AML-193 (cell line): ENCODE measurements at places on chromosomes 6 and 20.

- no peak for DNase-seq
Observed at GRCh38 chr20:50713657-50714101, 17.7 kb upstream of the PARD6B start.

DNA sequence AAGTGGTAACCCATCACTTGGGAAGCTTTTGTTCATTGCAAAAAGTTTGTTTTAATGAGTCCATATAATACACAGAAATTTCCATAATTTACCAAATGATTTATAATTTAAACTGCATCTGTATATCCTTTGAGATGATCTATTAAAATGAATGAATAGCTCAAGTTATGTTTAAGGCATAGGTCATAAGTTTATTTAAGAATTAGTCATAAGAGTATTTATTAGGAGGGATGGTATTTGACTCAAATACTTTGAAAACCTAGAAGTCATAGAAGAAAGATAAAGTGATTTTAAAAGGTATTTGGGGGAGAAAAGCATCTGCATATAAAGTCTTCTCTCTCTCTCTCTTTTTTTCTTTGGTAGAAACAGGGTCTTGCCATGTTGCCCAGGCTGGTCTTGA is 388.5 kb downstream of the CDKAL1 start:
- no peak for DNase-seq

- no peak for DNase-seq
Observed at GRCh38 chr6:22247916-22248482, 48.8 kb downstream of the PRL start.

GRCh38 chr20:17417225-17417624 is 114.0 kb downstream of the BFSP1 start:
- no peak for DNase-seq

DNA sequence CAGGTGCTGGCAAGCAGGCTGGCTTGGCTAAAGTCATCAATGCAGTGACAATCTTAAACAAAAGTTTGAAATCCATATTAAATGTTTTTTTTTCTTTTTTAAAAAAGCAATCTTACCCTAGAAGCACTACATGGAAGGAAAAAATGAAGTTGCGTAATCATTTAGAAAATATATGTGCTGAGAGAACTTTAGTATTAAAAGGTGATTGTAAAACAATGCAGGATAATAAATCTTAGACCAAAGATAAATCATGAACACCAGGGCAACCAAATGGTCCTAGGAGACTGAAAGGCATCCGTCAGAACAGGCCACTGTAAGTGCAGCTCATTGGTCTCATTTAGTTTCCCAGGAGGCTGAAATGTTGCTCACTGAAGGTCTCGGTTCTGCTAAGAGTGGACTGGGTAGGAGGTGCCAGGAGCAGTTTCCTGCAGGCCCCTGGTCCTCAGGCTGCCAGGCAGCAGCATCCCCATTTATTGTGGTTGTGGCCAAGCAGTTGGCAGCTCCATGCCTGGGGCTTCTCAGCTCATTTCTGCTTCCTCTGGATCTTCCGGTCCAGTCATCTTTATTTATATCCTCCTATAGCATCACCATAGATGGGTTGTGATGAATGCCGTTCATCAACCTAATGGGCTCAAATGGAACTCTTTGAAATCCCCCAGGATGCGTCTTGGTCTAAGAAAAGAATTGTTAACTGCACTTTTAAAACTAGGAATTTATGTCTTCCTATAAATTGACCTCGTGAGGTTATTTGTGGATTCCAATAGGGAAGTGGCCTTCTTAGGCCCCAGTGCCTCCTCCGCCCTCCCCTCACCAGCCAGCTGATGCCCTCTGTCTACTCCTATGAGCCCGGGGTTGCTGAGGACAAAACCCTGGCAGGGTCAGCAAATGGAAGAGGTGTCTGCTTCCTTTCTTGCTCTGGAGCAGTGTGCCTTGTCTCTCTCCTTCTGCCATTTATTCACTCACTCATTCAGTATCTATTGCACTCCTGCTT is 269.0 kb downstream of the UST start:
- DNase-seq: no peak

- DNase-seq: no peak
Observed at GRCh38 chr6:138662471-138662870, 111.1 kb upstream of the CCDC28A start.

DNA sequence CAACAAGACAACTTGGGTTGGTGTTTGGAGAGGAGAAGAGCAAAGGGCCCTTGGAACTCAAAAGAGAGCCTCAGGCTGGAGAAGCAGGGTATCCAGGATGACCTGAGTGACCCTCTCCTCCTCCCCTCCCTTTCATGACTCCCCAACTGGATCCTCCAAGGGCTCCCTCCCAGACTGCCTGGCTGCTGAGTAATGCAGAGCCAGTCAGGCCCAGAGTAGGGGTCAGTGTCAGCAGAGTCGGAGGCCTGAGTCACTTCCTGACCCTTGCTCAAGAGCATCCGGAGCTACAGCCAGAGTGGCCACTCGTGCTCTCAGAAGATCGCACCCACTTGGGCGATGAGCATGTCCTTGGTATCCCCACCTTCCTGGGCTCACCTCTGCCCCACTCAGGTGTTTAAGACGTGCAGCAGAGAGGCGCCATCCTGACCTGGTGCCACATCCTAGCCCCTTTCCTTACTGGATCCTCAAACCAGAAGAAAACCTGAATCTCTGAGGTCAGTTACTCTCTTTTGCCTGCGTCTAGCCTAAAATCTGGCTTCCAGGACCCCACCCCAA is 2.8 kb upstream of the MAPK13 start:
- DNase-seq: peak; percentile 64

- no peak for DNase-seq
Observed at GRCh38 chr20:38190166-38190565, 25.1 kb upstream of the TGM2 start.

DNA sequence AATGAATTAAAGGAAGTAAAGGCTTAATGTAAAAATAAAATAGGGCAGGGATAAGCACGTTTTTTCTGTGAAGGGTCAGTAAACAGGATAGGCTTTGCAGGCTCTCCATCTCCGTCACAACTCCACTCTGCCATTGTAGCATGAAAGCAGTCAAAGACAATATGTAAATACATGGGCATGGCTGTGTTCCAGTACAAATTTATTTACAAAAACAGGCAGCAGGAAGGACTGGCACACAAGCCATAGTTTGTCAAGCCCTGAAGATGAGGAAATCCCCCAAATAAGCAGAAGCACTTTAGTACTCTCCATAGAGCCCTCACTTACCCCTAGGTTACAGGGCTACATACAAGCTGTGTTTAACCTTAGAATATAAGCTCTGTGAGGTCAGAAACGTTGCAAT is 8.9 kb upstream of the FBXO9 start:
- DNase-seq: no peak

DNA sequence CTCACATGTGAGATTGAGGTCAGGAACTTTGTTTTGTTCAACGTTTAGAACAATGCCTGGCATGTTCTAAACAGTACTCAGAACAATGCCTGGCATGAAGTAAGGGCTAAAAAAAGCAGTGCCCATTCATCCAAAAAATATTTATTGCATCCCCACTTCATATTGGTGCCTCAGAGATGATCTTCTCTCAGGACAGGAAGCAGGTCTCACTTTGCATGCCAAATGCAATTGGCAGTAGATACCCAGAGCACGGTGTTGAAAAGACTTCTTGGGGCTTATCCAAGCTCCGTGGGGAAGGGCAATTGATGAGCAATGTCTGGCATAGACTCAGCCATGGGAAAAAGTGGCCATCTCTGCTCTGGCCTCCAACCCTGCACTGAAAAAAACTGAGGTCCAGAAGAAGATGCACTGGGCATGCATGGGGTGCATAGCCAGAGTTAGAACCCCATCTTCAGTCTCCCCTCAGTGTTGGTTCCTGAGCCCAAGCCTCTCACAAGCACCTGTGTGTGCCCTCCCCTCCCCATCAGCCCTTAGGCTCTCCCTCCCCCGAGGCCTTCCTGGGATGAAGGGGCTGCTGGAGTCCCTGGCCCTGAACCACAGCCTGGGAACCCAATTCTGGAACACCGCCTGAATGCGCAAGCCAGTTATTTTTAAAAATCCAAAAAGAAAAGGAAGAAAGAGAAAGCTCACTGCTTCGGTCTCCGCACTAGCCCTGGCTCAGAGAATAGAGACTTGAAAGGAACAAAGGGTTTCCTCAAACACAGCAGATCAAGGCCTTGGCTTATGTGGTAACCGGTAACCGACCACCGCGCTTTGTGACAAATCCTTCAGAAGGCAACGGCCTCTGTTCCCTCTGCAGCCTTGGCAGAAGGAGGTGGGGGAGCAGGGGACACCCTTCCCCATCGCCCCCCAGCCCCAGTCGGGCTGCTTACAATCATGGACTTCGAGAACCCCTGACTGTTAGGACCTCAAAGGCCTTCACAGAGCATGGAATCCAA is 78.5 kb upstream of the SIRPA start:
- no peak for DNase-seq

DNA sequence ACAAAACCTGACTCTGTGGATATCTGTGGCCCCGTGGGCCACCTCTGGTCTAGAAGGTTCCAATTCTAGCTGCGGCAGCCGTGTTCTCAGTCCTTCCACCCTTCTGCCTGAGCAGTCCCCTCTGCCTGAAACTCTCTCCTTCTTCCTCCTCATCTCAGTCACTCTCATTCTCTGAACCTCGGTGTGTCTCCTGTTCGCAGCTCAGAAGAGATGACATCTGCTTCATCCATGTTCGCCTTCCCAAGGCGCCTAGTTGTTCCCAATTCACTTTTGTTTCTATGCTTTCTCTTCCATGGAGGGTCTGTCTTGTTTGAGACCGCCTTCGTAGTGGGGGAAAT is 95.5 kb downstream of the CEBPB start:
- no peak for DNase-seq

DNA sequence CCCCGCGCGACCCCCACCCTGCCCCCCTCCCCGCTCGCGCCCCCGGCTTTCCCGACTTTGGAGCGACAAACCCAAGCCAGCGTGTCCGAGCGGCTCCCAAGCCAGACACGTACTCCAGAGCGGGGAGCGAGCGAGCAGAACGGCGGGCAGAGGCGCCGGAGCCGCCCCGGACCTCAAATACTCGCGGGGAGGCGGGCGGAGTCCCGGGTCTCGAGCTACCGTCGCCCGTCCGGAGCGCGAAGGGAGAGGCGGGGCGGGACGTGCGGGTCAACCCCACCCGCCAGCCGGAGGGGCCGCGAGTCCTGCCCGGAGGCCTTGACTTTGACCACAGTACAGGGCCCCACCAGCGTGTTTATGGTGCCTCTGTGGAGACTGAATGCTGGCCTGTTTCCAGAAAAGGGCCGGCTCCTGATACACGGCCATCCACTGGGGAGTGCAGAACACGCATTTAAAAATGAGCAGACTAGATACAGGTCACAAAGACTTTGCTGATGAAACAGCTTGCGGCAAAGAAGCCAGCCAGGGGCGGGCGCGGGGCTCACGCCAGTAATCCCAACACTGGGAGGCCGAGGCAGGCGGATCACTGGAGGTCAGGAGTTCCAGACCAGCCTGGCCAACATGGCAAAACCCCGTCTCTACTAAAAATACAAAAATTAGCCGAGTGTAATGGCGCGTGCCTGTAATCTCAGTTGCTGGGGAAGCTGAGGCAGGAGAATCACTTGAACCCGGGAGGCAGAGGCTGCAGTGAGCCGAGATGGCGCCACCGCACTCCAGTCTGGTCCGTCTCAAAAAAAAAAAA is at the start of gene SERPINB6:
Gene SERPINB6 (minus strand): TSS at position 148 of the 799 bp plus-strand sequence. CDS start 12,235 bp downstream, outside the sequence.
- DNase-seq: peak; percentile 57

DNA sequence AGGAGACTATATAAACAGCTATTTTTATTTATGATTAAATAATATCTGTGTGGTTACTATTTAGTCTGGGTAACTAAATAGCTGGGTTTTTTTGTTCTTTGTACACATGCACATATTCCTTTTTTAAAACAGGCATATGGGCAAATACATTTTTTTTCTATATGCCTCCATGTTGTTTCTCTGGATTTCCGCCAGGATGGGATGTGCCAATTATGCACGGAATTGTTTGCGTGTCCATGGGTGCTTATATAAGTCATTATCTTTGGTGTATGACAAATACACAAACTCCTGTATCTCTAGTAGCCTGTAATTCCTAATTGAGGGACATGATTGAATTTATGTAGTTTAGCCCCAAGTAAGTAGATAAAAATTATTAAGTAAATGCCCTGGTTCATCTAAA is 226.9 kb downstream of the BCKDHB start:
- DNase-seq: no peak

GRCh38 chr20:62703853-62704228 is 4.8 kb upstream of the NTSR1 start:
- DNase-seq: no peak

DNA sequence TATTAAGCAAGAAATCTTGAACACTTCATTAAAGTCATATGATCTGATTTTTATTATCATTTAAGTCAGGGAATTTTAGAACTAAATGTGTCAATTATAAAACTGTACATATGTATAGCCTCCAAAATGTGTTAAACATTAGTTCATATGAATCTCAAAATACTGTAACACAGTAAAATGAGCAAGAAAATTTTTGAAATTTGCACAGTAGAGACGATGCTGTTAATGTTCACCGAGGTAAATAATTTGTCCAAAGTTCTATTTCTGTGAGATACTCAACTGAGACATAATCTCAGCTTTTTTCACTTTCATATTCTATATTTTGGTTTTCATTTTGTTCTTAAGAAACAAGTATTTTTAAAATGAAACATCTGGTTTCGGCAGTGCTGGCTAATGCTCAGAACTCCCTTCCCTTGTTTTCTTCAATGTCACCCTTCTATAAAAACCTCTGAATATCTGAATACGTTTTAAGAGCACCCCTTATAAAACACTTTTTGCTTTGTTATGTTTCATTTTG is 353.1 kb downstream of the LAMA2 start:
- DNase-seq: no peak

GRCh38 chr6:152004036-152004566 is 196.6 kb downstream of the ESR1 start:
- no peak for DNase-seq

GRCh38 chr6:83510791-83511190 is 1.5 kb upstream of the PRSS35 start:
- no peak for DNase-seq

DNA sequence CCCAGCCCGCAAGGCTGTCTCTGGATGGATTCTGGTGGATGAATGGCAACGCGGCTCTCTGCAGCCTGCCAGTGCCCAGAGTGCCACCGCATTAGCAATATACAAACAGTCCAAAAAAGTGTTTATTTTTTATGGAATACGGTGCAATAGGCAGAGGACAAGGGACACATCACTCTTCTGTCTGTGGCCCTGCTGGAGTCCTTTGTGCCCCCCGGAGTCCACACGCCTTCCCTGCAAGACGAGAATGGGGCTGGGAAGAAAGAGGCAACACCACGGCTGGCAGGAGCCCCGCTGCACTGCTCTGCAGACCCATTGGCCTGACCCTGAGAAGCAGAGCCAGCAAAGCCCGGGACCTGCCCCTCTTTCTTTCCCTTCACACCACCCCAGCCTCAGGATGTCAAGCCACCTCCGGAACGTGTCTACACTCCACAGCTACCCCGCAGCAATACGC is 196.3 kb downstream of the SYNDIG1 start:
- no peak for DNase-seq
